ENCODE measurements at places on chromosomes 2 and 18.
A peak's percentile ranks its signal among the peaks of the same experiment; 100 is the strongest.

GRCh38 chr2:105573910-105574655 is 170.6 kb upstream of the NCK2 start:
- no peak for DNase-seq

DNA sequence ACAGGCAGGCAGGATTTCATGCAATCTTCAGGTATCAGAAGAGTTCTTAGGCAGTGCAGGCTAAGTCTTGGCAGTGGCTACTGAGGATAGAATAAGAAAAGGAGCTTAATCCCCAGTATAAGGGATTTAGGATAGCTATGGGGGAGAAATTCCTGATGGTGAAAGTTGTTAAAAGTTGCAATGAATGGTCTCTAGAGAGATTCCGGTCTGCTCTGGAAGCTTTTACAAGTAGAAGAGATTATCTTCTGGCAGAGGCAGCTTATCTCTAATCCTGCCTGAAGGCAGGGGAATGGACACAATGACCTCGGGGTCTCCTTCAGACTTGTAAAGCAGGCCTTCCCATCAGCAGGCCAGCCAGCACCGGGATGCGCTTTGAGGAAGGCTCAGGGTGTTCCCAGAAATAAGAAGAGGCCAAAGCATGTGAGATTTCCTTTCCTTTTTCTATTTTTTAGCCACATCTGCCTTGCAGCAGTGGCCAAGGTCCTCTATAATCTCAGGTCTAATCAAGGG is 253.9 kb upstream of the KLHL29 start:
- DNase-seq = no peak

DNA sequence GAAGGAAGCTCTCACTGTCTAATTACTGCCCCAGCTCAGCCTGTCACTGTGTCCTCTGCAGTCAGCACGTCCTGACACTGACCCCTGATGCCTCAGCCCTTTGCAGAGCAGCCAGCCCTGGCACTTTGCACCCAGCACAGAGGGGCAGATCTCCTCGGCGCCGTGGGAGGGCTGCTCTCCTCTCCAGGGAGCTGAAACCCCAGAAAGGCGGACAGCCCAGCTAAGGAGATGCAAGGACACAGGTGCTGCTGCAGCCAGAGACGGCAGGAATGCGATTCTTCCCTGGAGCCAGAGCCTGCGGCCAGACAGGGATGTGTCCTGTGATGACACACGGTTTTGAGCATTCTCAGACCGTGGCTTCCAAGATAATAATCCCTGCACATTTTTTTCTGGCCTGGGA is 34.5 kb upstream of the SIX3 start:
- no peak for DNase-seq

- no peak for DNase-seq
Observed at GRCh38 chr2:241812730-241813643, 4.0 kb downstream of the NEU4 start.

DNA sequence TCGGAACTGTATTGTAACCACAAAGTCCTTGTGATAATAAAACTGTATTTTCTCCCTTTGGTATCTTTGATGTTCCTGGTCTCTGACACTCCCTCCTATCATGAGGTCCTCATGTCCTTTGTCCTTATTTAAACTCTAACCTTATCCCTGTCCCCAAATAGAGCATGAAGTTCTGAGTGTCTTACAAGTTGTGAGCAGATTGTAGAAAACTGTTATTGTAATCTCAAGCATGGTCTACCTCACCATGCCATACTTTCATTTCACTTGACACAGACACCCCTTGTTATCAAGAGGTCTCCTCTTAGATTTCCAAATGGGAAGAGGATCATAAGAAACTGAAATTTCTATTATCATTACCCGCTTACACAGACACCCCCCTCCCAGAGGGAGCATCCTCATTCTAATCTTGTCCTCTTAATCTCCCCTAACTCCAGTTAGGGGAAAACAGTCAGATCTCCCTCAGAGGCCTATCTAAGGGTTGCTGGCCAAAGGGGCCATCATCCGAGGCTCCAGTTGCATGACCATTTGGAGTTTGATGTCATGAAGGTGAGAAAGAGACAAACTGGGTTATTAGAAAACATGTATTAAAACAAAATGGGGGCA is 29.0 kb downstream of the MYO3B start:
- no peak for DNase-seq

GRCh38 chr2:175011505-175011904 is 6.3 kb upstream of the CHN1 start:
- no peak for DNase-seq

DNA sequence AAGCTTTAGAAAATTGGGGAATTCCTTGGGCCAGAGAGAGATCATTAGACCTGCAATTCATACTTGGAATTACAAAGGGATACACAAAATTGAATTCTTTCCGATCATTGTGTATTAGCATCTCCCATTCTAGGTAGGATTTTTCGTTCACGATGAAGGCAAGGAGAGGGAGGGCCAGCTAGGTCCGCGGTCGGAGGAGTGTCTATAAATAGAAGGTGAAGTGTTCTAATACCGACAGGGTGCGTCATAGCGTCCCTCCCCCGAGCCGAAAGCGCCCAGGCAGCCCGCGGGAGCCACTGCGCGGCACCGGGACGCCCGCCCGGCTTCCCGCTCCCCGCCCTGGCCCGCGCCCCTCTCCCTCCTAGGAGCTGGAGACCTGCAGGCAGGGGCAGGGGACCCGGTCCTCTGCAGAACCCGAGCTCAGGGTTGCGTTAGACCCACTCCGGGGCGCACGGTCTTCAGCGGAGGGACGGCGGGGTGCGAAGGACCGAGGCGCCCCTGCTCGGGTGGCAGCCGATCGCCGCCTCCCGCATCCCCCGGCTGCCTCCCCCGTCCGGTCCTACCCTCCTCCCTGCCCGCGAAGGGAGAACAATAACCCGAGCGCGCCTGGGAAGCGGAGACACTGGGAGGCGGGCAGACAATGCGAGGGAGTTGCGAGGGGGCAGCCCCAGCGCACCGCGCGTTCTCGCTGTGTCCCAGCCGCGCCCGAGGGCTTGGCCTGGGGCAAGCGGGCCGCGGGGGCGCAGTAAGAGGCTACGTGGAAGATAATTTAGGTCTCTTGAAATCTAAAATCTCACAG is 114.2 kb upstream of the SERTAD2 start:
- peak; percentile 92 for DNase-seq

GRCh38 chr18:46073474-46074331 is 1.6 kb upstream of the PSTPIP2 start:
- DNase-seq = peak; percentile 72

- DNase-seq = no peak
Observed at GRCh38 chr2:125874564-125874963, 781.4 kb upstream of the GYPC start.

- DNase-seq = no peak
Observed at GRCh38 chr2:235449568-235449967, 44.3 kb upstream of the AGAP1 start.

- DNase-seq = peak; percentile 41
Observed at GRCh38 chr2:104766683-104767082, 87.2 kb upstream of the POU3F3 start.

- no peak for DNase-seq
Observed at GRCh38 chr2:104215269-104216161, 638.4 kb upstream of the POU3F3 start.

DNA sequence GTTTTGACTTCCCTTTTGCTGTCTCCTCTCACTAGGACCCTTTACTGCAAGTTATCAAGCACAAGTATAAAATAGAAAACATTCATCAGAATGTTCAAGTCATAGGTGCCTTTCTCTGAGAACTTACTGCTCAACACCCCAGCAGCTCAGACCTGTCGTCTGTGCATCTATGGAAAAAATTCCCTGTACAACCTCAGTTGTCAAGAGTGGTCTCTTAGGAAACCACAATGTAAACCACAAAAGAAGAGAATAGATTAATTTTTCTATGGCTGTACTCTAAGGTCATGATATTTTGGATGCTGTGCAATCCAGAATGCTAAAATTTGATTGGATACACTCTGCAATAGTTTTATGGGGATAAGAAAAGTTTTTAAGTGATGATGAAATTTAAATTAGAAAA is 84.1 kb downstream of the RBMS1 start:
- peak; percentile 68 for DNase-seq

GRCh38 chr2:179059026-179059700 is 9.2 kb upstream of the CCDC141 start:
- DNase-seq = no peak

- DNase-seq = peak; percentile 98
Observed at GRCh38 chr2:226524381-226524843, 275.2 kb downstream of the IRS1 start.

DNA sequence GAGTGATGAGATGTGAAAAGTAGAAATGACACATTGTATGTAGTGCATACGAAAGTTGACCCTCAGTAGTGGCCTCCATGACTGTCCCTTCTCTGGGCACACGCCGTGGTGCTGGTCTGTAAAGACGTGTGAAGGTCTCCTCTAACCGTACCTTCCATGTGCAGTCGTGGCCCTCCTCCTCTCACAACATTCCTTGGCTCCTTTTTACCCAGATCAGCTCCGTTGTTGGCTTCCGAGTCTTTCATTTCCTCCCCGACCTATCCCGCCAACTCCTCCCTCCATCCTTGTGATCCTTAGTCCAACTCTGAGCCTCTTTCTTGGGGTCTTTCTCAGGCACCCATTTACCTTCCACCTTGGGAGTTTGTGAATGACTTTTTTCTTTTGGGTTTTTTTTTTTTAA is 160.4 kb upstream of the BCL2L11 start:
- DNase-seq = no peak

GRCh38 chr2:11722292-11723060 is 24.0 kb upstream of the LPIN1 start:
- DNase-seq = no peak

GRCh38 chr18:31901063-31901462 is 41.9 kb downstream of the TRAPPC8 start:
- DNase-seq = peak; percentile 19

GRCh38 chr2:14827226-14828023 is 194.9 kb downstream of the LRATD1 start:
- peak; percentile 22 for DNase-seq

GRCh38 chr2:212489719-212490346 is 48.8 kb downstream of the ERBB4 start:
- DNase-seq = no peak

- no peak for DNase-seq
Observed at GRCh38 chr18:5173236-5173635, 23.8 kb downstream of the AKAIN1 start.

DNA sequence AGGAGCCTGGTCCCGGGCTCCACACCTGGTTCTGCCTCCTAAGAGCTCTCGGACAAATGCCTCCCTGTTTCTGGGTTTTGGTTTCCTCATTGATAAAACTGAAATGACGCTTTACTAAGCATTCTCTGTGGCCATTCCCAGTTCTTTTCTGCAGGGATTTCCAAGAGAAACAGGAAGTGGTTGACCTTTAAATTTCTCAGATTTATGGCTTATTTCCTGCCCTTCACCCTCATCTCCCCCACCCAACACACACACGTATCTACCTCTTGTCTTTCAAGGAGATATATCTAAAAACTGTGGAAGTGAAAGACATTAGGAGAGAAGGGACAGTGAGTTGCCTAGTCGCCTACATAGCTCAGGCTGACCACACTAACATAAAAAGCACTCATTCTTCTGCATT is 53.0 kb downstream of the PIEZO2 start:
- DNase-seq = no peak

DNA sequence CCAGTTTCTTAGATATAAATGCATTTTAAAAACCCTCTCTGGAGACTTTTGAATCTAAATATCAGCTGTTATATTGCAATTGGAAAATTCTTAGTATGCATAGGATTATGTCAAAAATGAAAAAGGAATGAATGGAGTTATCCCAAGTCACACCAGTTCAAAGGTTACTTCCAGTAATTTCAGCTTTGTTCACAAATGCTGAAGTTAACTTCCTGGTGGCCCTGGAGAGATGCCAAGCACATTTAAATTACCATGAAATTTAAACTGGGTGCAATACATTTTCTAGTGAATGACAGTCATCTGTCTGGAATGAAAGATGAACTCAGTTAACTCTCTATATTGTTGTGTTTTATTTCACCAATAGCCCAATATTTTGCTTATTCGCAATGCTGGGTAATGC is 753.9 kb downstream of the SUCLG1 start:
- DNase-seq = no peak

DNA sequence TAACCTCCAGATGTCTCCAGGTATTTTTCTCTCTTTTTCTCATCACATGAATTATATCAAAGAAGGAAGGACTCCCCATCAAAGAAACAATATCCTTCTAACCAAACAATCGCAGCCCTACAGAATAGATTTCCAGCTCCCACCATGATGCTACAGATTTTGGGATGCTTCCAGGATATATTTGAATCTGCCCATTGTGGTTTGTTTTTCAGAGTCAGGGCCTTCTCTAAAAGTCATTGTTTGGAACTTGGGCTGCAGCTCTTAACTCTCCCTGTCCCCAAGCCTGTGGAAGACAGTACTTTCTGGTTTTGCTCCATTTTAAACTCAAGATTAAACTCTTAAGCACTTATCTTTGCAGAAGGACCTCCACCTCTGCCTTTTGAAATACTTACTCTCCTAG is 223.2 kb downstream of the PMAIP1 start:
- DNase-seq = no peak

DNA sequence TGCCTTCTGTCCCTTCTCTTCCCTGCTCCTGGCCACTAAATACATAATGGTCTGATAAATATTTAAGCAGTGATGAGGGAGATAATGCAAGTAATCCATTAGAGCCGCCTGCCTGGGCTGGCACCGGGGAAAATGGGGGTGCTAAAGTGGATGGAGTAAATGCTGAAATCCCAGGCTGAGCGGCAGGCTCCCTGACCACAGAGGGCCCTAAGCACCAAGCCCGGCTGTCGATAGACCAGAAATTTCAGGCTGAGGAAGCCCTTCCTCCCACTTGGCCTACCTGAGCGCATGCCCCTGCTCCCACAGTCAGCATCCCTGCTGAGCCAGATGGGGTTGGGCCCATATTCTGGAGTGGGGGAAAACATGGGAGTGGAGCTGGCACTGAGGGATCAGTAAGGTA is 197.5 kb upstream of the SKOR2 start:
- no peak for DNase-seq

GRCh38 chr2:31580321-31581117 is at the start of gene SRD5A2:
Gene SRD5A2 (minus strand): TSS chr2:31580938. CDS start chr2:31580900, 38 bp downstream.
- no peak for DNase-seq

GRCh38 chr2:233140978-233141377 is 80.8 kb downstream of the INPP5D start:
- no peak for DNase-seq

GRCh38 chr2:144666032-144666431 is 146.1 kb upstream of the ZEB2 start:
- DNase-seq = peak; percentile 46

GRCh38 chr2:71974846-71975245 is 172.8 kb downstream of the CYP26B1 start:
- DNase-seq = peak; percentile 65

DNA sequence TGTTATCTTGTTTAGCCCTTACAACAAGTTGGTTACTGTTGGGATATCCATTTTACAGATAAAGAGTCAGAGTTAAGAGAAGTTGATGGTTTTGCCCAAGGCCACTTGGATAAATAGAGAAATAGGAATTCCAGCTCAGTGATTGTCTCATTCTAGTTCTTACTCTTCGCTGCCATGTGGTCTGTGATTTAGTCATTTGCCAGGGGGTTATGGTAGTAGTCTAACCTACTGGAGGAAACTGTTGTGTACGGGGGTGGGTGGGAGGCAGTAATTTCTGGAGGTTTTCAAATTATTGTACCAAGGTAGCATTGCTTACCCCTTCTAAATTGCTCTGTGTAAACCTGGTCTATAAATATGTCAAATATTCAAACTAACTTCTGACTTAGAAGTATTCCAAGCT is 110.4 kb downstream of the MAP2 start:
- DNase-seq = no peak

- DNase-seq = no peak
Observed at GRCh38 chr18:62690236-62690815, 25.0 kb upstream of the PHLPP1 start.

GRCh38 chr2:9656270-9656766 is 25.5 kb upstream of the YWHAQ start:
- peak; percentile 98 for DNase-seq

All from iris pigment epithelial cell (primary cell).